ENCODE measurements at places on chromosomes 2 and 18. TPM values are rescaled to one million over a fixed set of nuclear protein-coding genes. Genes with fewer than 3 reads are reported as not detected.

DSG4 gene
- polyA plus RNA-seq = not detected

DNA sequence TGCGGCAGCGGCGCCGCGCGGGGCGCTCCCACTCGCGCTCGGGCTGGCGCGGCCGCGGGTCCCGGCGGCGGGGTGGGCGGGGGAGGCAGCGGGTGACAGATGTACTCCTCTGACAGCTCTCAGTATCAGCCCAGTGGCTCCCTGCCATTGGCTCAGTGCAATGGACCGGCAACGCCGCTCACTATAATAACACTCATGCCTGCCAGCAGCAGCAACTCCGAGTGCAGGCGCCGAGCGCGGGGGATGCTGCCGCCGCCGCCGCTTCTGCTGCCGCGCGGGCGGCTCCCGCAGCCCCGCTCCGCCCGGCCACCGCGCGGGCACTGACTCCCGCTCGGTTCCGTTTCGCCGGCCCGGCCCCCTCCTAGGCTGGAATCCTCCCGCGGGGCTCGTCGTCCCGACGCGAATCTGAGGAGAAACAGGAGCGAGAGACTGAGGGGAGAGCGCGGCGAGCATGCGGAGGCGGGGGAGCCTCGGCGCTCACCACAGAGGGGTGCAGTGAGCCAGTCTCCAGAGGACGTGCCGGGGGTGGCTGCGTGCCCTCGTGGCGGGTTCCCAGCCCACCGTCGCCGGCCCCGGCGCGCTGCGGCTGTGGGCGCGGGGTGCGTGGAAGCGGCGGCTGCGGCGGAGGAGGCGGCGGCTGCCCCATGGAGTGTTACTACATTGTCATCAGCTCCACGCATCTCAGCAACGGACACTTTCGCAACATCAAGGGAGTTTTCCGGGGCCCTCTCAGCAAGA lies at the start of gene ZNF804A:
ZNF804A (plus strand) TSS at position 214 of the 738 bp plus-strand sequence; CDS start at position 645, 431 bp downstream.
- no peak for DNase-seq

FBLN7 gene
- polyA plus RNA-seq = 9.2 TPM

NPHP1 gene
- 6.4 TPM for polyA plus RNA-seq

MAP4K3 gene
- 36.2 TPM for polyA plus RNA-seq

- DNase-seq = peak; percentile 16
Observed at GRCh38 chr2:235468978-235469655, 24.7 kb upstream of the AGAP1 start.

MAP2 gene
- polyA plus RNA-seq = 10.5 TPM

LAMA1 gene
- 1.8 TPM for polyA plus RNA-seq

DNA sequence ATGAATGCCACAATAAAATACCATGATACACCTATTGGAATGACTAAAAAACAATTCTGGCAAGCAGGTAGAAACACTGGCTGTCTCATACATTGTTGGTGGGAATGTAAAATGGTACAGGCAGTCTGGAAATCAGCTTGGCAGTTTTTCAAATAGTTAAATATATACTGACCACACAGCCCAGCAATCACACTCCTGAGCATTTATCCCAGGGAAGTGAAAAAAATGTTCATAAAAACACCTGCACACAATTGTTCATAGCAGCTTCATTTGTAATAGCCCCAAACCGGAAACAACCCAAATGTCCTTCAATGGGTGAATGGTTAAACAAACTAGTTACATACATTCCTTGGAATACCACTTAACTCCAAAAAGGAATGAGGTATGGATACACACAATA lies 137.2 kb downstream of the TFCP2L1 start:
- no peak for DNase-seq

- DNase-seq = no peak
Observed at GRCh38 chr2:75764611-75765010, 53.9 kb upstream of the GCFC2 start.

PTPRM gene
- polyA plus RNA-seq = 85.4 TPM

DNA sequence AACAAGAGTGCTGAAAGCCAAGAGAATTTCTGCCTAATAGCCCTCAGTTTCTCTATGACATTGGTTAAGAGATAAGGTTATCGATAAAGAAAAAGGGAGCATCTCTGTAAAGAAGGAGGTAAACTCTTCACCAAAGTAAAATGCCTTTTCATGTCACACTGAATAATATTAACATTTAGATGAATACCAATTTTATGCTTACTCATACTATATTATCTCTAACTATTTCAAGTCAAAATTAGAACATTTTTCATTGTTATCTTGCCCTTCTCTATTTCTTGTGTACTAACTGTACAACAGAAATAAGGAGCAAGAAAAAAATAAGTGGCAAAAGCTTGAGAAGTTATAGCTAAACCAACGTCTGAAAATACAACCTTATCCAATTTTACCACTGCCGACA lies 127.5 kb downstream of the EXOC6B start:
- DNase-seq = no peak

DNA sequence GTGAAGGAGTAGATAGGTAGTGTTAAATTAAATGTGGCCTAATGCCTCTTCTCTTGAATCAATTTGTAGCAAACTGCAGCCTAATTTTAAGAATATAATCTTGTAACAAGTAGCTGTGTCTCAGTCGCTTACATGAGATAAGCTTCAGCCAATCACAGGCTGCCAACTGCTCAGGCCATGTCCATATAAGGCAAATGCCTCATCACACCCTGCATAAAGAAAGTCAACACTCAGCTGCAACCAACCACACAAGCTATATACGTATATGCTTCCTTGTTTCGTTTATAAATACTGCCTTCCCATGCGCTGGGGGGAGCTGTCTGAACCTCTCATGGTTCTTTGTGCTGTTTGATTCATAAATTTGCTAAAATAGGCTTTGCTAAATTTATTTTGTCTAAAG lies 476.3 kb downstream of the TRIB2 start:
- no peak for DNase-seq

GRCh38 chr2:203565076-203565475 lies 30.0 kb upstream of the RAPH1 start:
- DNase-seq = no peak

DNA sequence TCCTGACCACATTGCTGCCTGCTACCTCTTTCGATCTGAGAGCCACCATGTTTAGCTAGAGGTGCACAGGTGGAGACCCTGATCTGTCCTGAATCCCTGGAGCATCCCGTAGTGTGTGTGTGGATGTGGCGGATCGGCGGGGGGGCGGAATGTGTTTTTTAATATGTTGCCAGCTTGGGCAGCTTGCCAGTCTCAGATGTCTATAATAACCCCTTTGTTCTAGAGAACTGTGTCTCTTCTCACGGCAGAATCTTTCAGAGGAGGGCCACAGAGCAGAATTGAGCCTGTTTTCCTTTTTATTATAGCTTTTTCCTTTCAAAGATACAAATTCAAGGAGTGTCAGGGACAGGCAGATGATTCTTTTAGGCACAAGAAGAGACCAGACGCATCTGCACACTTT lies 934.1 kb upstream of the KLHL29 start:
- no peak for DNase-seq

DNA sequence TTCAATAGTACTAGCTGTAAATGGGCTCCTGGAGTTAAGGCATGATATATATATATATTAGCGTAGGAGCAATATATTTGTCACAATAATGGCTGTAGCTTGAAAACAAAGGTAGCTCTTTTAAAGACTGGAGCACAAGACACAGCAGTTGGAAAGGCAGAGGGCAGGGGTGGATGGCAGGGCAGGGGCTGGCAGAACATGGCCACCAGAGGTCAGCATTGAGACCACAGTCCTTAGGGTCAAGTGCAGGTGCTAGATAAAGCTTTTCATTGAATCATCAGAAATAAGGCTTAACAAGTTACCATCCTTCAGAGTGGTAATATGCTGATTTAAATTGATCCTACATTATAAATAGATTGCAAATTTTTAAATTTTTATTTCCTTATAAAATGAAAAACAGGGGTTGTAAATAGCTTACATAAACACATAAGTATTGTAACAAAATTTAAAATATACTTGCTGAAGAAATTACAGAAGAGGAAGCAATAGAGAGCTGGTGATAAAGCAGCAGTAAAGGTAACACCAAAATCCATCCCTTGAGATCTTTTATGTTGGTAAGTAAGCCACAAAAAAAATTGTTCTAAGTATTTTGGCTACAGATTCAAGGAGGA lies 161.2 kb upstream of the PIEZO2 start:
- no peak for DNase-seq

DNA sequence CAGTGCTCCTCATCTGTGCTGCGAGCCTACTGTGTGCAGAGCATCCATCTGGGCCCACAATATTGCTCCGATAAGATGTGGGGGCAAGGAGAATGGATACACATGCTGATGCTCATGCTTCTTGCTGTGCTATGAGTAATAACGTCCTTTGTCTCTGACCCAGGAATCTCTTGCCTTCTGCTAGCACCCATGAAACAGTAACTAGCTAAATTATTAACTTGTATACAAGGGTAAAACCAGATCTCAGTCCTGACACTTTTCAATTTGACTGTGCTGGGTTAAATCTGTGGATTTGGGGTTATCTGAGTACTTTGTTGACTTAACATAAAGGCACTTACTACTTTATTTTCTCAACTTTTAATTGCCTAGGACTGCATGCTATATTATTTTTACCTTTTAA lies 357.6 kb downstream of the SLC4A3 start:
- no peak for DNase-seq

CNGA3 gene
- 0.66 TPM for polyA plus RNA-seq

- DNase-seq = no peak
Observed at GRCh38 chr2:196172951-196173350, 1.6 kb upstream of the STK17B start.

DNA sequence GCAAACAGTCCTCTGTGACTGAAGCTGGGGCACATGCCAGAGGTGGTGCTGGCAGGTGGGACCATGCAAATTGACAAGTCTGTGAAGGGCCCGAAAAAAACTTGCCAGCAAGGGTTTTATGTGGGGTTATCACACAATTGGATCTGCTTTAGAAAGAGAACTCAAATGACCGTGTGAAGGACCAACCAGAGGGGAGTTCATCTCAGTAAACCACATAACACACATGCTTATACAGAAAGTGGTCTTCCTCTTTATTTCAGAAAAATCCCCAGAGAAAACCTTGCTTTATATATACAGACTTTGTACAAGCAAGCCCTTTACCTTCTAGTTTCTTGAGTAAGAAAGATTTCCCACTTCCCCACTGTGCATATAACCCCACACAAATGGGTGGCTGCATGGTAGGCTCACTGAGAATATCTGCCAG lies 46.7 kb downstream of the KIDINS220 start:
- DNase-seq = no peak

GRCh38 chr2:46200100-46200690 lies 97.0 kb upstream of the EPAS1 start:
- no peak for DNase-seq

DNA sequence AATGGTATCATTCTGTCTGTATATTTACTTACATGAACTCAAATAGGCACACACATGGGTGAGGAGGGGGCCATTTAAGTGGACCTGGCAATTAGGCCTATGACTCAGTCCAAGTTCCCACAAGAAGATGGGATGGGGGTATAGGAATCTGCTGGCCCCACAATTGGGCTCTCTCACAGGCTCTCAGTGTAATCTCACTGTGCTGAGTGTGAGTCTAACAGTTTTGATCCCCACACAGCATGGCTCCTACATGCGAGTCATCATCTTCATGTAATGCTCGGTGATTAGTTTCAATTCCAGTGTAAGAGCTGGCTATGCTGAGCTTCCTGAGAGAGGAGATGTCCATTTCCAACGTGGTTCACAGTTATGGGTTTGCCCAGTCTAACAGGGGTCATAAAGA lies 114.0 kb downstream of the GATA6 start:
- DNase-seq = no peak

- DNase-seq = no peak
Observed at GRCh38 chr2:174587579-174587978, 10.0 kb downstream of the WIPF1 start.

ANKZF1 gene
- 26.8 TPM for polyA plus RNA-seq

DNA sequence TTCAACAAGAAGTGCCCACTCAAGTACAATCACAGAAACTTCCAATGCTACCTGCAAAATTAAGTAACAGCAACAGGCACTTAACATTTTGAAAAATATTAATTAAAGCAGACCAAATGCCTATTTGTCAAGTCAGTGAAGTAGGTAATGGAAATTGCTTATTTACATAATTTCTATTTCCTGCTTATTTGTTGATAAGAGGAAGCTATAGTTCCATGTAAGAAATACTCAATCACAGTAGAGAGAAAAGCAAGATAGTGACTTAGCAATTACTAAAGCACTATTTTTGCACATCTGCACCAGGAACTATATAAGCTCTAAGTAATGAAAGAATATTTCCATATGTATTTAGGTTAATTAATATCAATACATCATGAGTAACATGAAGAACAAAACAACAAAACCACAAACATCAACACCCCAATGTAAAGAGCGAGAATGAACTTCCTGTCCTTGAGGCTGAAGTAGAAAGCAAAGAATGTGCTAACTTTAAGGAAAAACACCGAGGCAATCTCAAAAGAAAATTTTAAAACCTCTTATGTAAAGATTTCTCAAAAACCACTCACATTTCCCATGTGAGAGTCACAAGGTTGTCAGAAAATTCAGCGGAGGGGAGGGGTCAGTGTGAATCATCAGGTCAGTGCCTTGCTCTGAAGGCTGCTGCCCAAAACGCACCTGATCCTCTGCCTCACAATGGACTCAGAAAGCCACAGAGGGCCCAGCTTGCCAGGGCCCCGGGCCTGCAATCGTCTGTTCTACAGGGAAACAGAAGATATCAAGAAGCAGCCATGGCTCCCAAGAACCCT lies 12.5 kb downstream of the NPC1 start:
- DNase-seq = no peak

NAT8 gene
- 0.29 TPM for polyA plus RNA-seq

TUBA3E gene
- polyA plus RNA-seq = not detected

DNA sequence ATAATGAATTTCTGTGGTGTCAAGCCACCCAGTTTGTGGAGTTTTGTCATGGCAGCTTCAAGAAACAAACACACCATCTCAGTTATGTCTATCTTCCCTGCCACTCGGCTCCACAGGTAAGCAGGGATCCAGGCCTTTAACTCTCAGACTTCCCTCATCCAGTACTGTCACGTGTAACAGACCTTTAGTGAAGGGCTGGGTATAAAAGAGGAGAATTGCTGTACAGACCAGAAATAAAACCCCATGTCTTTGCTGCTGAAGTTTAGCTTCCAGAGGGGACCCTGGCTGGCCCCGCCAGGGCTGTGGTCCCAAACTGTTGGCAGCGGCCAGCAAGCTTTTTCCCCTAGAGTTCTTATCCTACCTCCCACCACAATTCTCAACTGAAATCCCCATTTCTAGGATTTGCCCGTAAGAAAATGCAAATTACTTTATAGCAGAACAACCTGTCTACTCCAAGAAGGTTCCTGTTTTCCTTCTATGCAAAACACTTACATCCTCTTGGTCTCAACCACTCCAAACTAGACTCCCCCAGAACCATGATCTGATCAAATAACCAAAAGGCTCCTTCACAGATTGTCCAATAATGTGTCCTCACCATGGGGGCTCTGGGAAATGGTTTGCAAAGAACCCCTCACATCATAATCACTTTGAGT lies 438.0 kb upstream of the ID2 start:
- no peak for DNase-seq

DNA sequence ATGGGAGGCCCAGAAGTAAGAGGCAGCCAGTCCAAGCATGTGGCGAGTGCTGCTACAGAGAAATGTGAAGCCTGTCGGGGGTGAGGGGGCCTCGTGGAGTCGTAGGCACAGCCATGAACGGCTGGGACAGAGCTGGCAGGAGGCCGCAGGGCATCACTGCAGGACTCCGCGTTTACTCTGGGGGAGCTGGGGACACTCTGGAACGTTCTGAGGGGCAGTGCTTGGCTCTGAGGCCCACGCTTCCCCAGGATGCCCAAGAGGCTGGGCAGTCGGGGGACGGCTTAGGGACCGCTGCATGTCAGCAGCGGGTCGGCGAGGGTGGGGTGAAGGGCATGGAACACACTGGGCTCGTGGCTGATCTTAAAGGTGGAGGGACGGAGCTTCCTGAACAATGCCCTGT lies 6.6 kb downstream of the TMEM18 start:
- DNase-seq = no peak
